ENCODE measurements at places on chromosomes 2 and 18. TPM values are rescaled to one million over a fixed set of nuclear protein-coding genes. Genes with fewer than 3 reads are reported as not detected.

Gene COL4A3
- 0.45 TPM for total RNA-seq

Gene IL1R2
- total RNA-seq, result 0.71 TPM

Gene PLEKHA3
- 11.1 TPM for total RNA-seq

Gene FTCDNL1
- total RNA-seq, result 2.2 TPM

Gene CABLES1
- total RNA-seq, result 12.9 TPM

Gene UGT1A6
- total RNA-seq, result 1.3 TPM

Gene SH3BP4
- total RNA-seq, result 33.9 TPM
